ENCODE measurements at places on chromosomes 7 and 10.

- no peak for DNase-seq
These were observed 32.1 kb upstream of the ELAPOR2 start for GRCh38 chr7:87091487-87092066.

- no peak for DNase-seq
These were observed 251.0 kb downstream of the TFEC start for GRCh38 chr7:115779561-115779960.

GRCh38 chr7:45224832-45225231 lies 67.2 kb downstream of the RAMP3 start:
- DNase-seq, result no peak

DNA sequence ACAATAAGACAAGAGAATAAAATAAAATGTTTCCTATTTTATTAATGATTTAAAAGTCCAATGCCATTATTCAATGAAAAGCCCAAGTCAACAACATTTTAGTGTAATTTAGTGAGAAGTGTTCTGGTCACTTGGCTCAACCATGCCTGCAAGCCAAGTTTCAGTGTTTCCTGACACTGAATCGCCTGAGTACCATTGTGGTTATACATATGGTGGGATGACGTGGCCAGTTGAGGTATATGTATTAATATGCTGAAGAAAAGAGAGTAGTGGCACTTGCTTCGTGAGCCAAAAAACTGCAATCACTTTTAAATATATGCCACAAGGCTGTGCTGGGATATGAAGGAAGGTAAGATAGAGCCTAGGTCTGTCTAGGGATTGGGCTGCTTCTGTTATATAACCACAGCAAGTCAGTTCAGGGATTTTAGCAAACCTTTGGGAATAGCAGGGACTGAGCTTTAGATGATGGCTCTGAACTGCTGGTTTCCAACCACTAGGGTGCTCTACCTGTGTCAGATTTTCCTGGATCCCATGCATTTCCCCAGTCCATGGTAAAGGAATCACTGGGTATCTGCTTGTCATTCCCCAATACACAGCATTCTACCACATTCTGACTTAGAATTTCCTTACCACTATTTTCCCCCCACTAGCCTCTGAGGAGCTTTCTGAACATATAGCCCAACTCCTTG lies 214.0 kb upstream of the PRPS1L1 start:
- DNase-seq, result no peak
